ENCODE measurements at places on chromosomes 3 and 15. TPM values are rescaled to one million over a fixed set of nuclear protein-coding genes. Genes with fewer than 3 reads are reported as not detected.

NDUFB5 gene
- total RNA-seq, result 76.1 TPM

C3orf22 gene
- total RNA-seq, result 1.7 TPM

PPP1R14D gene
- total RNA-seq, result 1.7 TPM

TPRA1 gene
- 29.1 TPM for total RNA-seq

SERINC4 gene
- total RNA-seq, result not detected

RTP1 gene
- not detected for total RNA-seq

ZXDC gene
- 28.6 TPM for total RNA-seq

ADCY5 gene
- 48.2 TPM for total RNA-seq

HDAC11 gene
- total RNA-seq, result 7.9 TPM

COX5A gene
- total RNA-seq, result 19.7 TPM

DNA sequence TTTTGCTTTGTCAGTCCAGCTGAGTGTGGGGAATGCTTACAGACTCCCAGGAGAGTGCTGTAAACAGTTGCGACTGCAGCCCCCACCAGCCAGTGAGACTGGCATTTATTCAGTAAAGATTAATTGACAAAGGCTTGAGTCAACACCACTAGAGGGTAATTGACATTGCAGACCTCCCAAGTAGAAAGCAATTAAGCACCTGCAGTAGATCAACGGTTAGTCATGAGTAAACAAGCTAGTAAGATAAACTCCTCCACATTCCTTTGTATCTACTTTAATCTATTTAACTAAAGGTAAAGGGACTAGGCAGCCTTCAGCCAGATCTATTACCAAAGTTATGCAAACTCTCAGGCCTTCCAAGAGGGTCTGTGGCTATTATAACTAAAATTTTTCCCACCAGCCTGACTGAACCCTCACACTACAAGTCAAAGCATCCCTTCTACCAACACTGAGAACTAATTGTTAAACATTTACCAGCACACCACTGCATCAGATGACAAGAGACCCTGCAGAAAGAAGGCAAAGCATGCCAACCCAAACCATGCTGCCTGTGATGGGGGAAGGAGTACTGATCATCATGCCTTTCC, 30.5 kb upstream of the GALNT15 start:
- no peak for DNase-seq

DNA sequence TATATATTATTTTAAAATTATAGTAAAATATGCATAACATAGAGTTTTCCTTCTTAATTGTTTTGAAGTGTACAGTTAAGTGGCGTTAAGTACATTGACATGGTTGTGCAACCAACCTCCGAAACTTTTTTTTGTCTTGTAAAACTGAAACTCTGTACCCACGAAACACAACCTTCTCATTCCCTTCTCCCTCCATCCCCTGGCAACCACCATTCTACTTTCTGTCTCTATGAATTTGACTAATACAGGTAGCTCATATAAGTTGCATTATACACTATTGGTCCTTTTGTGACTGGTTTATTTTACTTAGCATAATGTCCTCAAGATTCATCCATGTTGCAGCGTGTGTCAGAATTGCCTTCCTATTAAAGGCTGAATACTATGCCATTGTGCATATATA, 179.4 kb downstream of the SATB1 start:
- no peak for DNase-seq

- peak; percentile 45 for DNase-seq
Observed at GRCh38 chr3:4712109-4712508, 219.0 kb downstream of the ITPR1 start.

DNA sequence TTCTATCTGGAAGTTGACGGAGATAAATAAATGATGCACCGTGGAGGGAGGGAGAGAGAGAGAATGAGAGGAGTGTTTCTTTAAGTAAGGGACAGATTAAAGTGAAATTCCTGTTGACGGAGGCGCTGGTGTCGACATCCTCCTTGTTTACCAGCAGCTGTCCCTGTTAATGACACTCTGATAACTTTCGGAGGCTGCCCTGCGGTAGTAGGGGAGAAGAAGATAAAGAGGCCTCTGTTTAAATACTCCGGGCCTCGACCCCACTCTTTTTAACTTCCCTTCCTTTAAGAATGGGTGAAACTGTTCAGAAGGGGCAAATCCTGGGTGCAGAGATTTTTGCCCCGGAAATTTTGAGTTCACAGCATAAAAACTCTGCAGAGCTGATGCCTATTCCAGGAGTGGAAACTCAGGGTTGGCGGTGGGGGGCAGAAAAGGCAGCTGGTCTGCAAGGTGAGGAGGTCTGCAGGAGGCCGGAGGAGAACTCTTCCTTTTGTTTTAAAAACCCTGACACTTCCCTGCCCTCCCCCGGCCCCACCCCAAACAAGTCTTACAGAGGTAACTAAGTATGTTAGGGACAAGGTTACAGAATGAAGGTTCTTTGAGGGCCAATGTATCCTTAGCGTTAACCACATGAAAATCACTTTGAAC, 276.6 kb upstream of the NR2F2 start:
- DNase-seq, result no peak

DNA sequence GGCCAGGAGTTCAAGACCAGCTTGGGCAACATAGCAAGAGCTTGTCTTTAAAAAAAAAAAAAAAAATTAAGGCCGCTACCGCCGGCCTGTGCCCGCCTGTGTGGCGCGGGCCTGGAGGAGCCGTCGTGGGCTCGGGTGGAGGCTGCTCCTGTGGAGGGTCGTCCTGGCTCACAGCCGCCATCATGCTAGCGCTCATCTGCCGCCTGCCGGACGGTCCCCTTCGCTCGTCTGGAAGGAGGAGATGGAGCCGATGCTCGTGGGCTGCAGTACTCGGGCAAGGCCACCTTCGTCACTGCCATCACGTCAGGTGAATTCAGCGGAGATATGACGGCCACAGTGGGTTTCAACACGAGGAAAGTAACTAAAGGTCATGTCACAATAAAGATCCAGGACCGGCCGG, 37.4 kb downstream of the TFRC start:
- DNase-seq, result no peak

GRCh38 chr15:38516626-38517025, 48.0 kb downstream of the RASGRP1 start:
- no peak for DNase-seq

GRCh38 chr3:84877092-84877491, 81.7 kb upstream of the CADM2 start:
- no peak for DNase-seq

DNA sequence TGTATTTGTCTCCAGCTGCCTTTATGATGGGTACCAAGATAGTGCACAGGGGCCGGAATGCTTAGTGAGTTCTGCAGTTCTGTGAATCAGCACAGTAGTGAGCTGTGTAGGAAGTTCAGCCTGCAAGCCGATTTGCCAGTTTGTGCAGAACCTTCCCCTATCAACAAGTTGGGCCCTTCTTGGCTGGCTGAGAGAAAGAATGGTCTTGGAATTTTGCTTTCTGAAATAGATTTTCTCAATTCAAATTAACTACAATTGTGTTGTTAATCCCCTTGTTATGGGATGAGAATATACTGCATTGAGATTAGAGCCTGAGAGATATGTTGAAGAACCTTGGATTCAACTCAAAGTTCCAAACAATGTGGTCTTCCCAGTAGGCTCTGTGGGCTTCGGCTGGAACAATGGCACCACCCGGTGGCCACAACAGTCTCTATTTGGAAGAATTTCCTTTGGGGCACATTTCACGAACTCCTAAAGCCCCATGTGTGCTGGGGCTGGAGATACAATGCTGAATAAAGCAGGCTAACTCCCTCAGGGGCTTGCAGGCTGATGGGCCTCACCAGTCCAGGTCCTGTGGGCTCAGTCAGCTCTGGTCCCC, 59.1 kb downstream of the TRIM42 start:
- DNase-seq, result peak; percentile 35

- no peak for DNase-seq
Observed at GRCh38 chr3:143814443-143814889, 33.8 kb downstream of the SLC9A9 start.

- DNase-seq, result no peak
Observed at GRCh38 chr3:140910860-140911259, 30.8 kb upstream of the SLC25A36 start.

DNA sequence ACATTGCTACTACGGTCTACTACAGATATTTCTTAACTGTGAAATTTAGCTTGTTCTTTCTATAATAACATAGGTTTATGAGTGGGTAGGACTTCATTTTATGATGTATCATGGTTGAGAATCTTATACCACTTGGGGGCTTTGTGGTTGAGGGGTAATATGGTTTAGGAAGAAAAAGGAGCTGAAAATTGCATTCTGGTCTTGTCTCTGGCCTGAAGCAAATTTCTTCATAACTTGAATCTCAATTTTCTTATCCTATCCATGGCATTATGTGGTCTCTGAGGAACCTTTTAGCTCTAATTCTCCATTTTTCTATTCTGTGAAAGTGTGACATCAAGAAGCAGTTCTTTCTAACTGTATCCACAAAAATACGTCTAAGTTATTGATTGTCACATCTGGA, 341.0 kb downstream of the SOX2 start:
- no peak for DNase-seq

DNA sequence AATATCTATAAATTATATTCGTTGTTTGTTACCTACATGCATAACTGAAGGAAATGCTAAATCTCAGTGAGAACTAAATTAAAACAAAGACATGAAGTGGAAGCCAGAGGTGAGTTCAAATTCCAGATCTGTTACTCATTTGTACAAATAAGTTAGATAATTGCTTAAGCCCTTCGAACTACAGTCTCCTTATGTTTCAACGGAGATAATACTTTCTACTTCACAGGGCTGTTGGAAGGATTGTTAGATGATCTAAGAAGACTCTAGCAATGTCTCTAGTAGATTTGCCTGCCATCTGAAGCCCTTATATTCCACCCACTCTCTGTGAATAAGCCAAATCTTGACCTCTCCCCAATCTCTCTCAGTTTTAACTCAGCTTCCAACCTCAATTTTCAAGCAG, 125.8 kb downstream of the P2RY1 start:
- no peak for DNase-seq

DNA sequence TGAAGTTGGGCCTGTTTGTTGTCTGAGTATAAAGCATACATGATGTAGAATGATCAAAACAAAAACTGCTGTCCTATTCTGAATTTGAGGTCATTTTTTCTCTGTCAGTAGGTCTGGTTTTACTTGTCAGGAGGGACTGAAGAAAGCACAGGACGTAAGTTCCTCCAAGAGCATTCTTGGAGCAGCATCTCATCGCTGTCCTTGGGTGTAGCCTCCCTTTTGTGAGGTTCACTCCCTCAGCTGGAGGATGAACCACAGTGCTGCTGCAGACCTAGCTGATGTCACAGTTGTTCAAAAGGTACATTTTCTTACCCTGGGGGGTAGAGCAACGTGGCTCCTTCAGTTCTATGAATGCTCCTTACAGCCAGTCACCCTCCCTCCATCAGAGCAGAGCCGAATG, 490.0 kb upstream of the TBL1XR1 start:
- no peak for DNase-seq

DNA sequence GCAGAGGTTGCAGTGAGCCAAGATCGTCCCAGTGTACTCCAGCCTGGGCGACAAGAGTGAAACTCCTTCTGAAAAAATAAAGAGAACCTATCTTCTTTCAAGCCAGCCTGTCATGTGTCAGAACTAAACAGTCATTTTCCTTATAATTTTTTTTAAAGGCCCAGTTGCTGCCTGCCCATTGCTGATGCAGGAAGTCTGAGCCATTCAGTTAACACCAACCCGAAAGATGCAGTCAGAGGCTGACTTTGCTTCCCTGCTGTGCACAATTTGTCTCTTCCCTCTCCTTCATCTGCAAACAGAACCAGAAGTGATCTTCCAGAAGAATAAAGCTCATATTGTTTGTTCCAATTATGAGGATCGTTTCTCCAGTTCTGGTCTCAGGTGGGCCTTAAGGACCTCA, 220.6 kb downstream of the SLCO3A1 start:
- DNase-seq, result no peak

- DNase-seq, result no peak
Observed at GRCh38 chr3:128550471-128551126, 57.6 kb upstream of the GATA2 start.

DNA sequence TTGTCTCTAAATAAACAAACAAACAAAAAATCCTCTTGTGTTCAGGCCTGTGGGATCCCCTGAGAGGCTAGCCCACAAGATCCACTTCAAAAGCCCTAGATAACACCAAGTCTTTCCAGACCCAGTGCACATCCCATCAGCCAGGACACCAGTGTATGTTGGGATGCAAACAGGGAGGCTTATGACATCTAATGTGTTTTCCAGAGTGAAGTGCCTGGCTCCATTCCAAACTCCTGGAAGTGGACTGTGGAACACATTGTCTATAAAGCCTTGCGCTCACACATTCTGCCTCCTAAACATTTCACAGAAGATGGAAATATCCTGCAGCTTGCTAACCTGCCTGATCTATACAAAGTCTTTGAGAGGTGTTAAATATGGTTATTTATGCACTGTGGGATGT, 57.0 kb downstream of the MLH1 start:
- DNase-seq, result no peak

GRCh38 chr3:195240939-195241338, 30.0 kb downstream of the XXYLT1 start:
- DNase-seq, result no peak

DNA sequence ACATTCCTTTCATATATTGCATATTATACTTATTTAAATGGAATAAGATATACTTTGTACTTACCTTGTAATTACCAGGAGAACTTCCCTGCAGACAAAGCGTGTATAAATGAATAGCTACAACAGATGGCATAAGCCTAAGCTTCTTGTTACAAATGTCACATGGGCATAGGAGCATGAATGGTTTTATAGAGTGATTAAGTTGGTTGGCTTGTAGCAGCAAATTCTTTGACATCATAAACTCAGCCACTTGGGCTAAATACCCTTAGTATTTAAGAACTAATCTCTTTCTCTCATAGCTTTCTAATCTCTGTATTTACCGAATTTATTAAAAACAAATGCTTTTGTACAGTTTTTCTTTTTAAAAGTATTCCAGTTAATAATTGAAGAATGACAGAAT, at the start of gene UBAP1L:
TSS of gene UBAP1L (minus strand) at position 115 of the 400 bp plus-strand sequence. CDS start 8,985 bp downstream, outside the sequence.
- no peak for DNase-seq

DNA sequence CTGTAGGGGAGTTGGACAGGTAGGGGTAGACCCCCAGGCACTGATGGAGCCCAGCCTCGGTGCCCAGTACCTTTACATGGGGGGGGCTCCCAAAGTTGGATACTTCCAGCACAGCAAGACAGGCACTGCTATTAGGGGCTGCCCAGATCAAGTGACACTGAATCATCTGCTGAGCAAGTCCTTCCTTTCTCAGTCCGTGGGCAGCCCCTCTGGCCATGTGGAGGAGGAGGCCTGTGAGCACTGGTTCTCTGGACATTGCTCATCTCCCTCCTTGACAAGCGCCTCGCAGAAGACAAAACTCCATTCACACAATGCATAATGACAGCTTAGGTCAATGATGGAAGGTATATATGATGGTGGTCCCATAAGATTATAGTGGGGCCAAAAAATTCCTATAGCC, 35.7 kb downstream of the EEFSEC start:
- DNase-seq, result no peak

Data from umbilical cord (tissue), 2 donors.